Endothelial cell (in vitro differentiated cells): ENCODE measurements at places on chromosomes 4 and X. TPM values are rescaled to one million over a fixed set of nuclear protein-coding genes. Genes with fewer than 3 reads are reported as not detected.

GRCh38 chrX:149611623-149612175 is 16.6 kb upstream of the HSFX2 start:
- peaks cover 24% of the 10 kb centered on the region for H3K4me1 ChIP-seq
- no peak overlapping the region for H3K4me3 ChIP-seq
- DNase-seq = no peak

DNA sequence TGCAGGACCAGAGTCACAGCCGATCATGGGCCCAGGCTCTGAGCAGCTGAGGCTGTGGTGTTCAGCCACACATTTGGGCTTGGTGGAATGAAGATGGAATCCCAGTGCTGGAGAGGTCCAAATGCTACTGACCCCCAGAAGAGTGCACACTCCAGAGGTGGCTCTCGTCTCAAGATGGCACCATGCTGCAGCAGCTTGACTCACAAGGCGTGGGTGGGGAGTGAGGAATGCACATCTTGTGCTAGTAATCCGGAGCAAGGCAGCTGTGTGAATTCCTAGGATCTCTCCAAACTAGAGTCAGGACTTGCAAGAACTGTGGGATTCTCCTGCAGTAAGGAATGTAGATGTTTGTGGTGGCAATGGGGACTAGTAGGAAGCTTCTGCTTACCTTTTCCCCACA is 28.7 kb downstream of the RAB28 start:
- H3K4me1 ChIP-seq = no peaks in the 10 kb centered on the region
- H3K27me3 ChIP-seq = no peaks in the 10 kb centered on the region
- H3K27ac ChIP-seq = no peak overlapping the region
- DNase-seq = no peak

DNA sequence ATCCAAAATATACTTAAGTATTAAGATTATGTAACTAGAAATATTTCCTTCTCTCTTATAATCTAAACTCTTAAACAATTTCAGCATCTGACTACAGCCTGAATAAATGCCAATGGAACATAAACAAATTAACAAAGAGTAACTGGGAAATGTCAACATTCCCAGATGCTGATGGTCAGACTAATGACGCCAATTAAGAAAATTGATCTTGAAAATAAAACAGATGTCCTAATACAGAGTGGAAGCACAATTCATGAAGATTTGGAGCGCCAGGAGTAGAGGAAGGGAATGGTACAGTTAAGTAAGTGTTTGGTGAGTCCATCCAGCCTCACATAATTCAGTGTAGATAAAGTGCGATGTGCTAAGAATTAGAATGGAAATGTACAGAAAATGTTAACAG is 203.7 kb upstream of the NWD2 start:
- no peak overlapping the region for H3K4me3 ChIP-seq
- no peak overlapping the region for H3K27ac ChIP-seq
- H3K27me3 ChIP-seq = no peaks in the 10 kb centered on the region
- no peak for DNase-seq
- H3K36me3 ChIP-seq = no peaks in the 10 kb centered on the region

DNA sequence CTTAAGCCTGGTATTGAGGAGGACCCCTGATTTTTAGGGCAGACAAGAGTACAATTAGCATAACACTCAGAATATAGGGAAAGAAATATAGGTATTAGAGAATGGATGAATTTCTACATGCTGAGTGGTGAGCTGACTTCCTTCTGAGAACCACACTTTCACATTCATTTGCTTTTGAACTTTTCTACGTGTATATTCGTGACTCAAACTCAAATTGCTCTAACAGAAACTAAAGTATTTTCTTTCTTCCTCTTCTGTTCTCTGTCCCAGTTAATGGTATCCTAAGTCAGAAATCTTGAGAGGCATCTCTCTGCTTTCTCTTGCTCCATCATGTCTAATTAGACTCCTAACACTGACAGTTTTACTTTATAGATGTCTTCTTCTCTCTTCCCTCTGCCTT is 103.2 kb upstream of the CITED1 start:
- H3K4me1 ChIP-seq = peaks cover 7% of the 10 kb centered on the region
- no peak overlapping the region for H3K27ac ChIP-seq

DNA sequence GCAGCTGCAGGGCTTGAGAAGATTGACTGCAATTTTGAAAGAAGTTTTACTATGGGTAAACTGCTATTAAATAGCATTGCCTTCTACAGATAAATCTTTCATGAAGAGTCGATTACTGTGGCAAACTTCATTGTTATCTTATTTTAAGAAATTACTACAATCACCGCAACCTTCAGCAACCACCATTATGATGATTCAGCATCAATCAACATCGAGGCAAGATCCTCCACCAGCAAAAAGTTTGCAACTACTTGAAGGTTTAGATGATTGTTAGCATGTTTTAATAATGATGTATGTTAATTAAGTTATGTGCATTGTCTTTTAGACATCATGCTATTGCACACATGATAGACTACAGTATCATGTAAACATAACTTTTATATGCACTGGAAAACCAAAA is 1511.0 kb downstream of the FSTL5 start:
- H3K27me3 ChIP-seq = no peaks in the 10 kb centered on the region
- no peak overlapping the region for H3K27ac ChIP-seq
- H3K4me3 ChIP-seq = no peak overlapping the region
- no peaks in the 10 kb centered on the region for H3K36me3 ChIP-seq
- DNase-seq = no peak

- no peak overlapping the region for H3K27ac ChIP-seq
- DNase-seq = no peak
- no peaks in the 10 kb centered on the region for H3K4me1 ChIP-seq
- H3K27me3 ChIP-seq = no peaks in the 10 kb centered on the region
- no peak overlapping the region for H3K4me3 ChIP-seq
Measured at GRCh38 chr4:111323916-111324315, 701.0 kb upstream of the PITX2 start.

NSG1 gene
- total RNA-seq = 2.9 TPM

DAPP1 gene
- not detected for total RNA-seq

CLCN4 gene
- 23.1 TPM for total RNA-seq

KLF8 gene
- total RNA-seq = 13.9 TPM
